ENCODE measurements at places on chromosomes 2 and 18. TPM values are rescaled to one million over a fixed set of nuclear protein-coding genes. Genes with fewer than 3 reads are reported as not detected.

DNA sequence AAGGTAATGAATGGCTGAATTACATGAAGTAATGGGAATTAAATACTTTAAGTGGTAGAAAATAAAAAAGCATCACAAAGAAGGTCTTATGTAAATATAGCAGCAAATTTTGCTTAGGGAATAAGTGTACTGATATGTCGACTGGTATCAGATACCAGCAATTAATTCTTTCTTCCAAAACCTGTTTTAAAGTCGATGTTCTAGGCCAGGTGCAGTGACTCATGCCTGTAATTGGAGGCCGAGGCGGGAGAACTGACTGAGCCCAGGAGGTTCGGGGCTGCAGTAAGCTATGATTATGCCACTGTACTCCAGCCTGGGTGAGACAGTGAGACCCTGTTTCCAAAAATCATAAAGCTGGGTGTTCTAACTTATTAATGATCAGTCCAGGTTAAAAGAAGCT lies 30.3 kb downstream of the SP3 start:
- peaks cover 17% of the 10 kb centered on the region for H3K4me1 ChIP-seq
- peaks cover 39% of the 10 kb centered on the region for H3K36me3 ChIP-seq
- H3K27me3 ChIP-seq, result no peaks in the 10 kb centered on the region
- H3K27ac ChIP-seq, result no peak overlapping the region
- DNase-seq, result no peak

DNA sequence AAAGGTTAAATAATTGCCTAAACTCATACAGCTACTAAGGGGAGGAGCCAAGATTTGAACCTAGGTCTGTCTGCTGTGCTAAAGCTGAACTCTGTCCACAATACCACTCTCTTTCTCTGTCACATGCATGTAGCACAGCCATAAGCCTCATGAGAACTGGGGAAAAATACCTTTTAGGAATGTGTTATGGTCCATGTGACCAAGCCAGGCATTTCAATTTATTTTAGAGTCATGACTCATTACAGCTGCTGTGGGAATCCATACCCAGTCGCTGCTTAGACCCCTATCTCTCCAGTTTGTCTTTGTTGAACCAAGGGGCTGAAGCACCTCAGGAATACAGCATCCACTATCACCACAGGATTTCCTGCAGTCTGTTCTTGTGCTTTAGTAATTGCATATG lies 200.0 kb upstream of the SIX3 start:
- H3K36me3 ChIP-seq, result peaks cover 3% of the 10 kb centered on the region
- DNase-seq, result no peak
- H3K27me3 ChIP-seq, result no peaks in the 10 kb centered on the region
- H3K4me1 ChIP-seq, result no peaks in the 10 kb centered on the region
- no peak overlapping the region for H3K4me3 ChIP-seq
- no peak overlapping the region for H3K27ac ChIP-seq

DNA sequence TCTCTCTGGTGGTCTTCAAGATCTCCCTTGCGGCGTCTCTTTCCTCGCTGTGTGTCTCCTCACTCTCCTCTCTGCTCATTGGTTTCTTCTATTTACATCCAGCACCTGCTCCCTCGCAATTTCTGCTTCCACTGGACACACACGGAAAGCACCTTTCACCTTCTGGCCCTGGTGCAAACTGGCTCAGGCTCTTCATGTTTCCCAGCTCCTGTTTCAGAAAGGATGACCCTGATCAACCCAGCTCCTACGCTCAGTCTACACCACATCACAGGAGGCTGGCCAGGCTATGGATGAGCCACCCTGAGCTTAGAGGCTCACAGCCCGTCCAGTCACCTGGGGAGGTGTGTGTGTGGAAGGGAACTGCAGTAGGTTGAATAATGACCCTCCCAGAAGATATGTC lies 72.7 kb downstream of the MCFD2 start:
- no peak for DNase-seq
- no peaks in the 10 kb centered on the region for H3K36me3 ChIP-seq
- no peak overlapping the region for H3K4me3 ChIP-seq

The SPOPL gene
- 15.1 TPM for total RNA-seq

GRCh38 chr2:127572841-127573240 lies 37.4 kb downstream of the MYO7B start:
- peaks cover 20% of the 10 kb centered on the region for H3K27me3 ChIP-seq
- no peaks in the 10 kb centered on the region for H3K36me3 ChIP-seq
- H3K4me3 ChIP-seq, result no peak overlapping the region
- no peak overlapping the region for H3K27ac ChIP-seq

The ADAM23 gene
- total RNA-seq, result 0.25 TPM

DNA sequence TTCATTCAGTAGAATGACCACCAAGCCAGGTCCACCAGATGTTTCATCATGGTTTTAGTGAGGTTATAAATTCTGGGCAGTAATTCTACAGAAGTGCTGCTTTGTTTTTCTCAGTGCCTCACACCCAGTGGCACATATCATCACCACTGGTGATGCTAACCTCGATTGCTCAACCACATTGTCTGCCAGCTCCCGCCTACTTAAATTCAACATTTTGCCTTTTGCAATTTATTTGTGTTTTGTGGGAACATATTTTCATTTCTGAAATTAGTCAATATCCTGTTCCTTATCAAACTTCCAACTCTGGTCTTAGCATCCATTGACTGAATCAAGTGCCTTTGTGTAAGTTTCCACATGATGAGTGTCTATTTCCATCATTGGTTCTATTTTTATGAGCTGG lies 62.3 kb upstream of the TMEM178A start:
- peaks cover 15% of the 10 kb centered on the region for H3K4me1 ChIP-seq
- no peaks in the 10 kb centered on the region for H3K36me3 ChIP-seq
- no peak overlapping the region for H3K4me3 ChIP-seq
- DNase-seq, result no peak

DNA sequence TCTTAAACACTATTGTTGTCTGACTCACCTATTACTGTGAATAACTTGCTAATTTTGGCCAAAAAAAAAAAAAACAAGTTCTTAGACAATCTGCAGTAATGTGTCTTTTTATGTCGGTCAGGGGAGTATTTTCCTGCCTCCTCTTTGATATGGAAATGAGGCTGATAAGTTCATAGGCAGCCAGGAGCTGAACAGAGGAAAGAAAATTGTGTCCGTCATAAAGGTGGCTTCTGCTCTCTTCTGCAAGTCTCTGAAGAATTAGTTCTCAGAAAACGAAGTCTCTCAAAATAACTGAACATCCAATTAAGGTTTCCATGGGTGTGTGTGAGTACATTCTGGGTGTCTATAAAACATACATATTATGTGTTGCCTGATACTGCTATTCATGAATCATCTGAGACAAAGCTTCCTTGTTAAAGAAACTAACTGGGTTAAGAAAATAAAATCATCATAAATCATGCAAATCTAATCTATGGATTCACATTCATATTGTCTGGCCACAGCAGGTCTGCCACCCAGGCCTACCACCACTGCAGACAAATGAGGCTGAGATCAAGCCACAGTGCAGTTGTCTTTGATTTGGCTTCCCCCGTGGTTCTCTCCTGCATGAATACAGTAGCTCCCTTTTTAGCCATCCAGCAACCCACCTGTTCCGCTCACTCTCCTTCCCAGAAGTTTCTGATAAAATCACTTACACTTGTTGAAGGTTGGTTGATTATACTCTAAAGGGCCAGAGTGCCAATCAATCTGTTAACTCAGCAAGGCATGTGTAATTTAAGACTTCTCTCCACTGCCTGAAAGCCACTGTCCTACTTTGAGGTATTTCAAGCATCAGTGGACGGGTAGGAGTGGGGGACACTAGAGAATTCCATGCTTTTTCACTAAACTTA lies 19.4 kb upstream of the SP5 start:
- H3K36me3 ChIP-seq, result no peaks in the 10 kb centered on the region
- no peak overlapping the region for H3K4me3 ChIP-seq
- no peaks in the 10 kb centered on the region for H3K4me1 ChIP-seq
- H3K27ac ChIP-seq, result no peak overlapping the region

The RASGRP3 gene
- total RNA-seq, result 2.5 TPM

DNA sequence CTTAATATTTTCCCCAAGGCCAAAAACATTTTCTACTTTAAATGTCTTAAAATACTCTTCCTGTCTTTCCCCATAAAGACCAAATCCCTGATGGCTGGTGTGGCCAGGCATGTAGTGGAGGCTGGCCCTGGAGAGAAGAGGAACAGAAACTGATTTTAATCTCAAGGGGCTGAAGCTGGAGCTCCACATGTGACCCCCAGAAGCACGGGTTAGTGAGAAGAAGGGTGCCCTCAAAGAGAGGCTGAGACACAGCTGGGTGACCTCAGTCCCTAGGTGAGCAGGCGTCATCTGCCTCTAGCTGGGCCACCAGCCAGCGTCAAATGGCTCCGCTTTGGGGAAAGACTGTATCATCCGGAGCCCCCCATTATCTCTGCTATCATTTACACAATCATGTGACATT lies 19.3 kb upstream of the TMEM18 start:
- no peak for DNase-seq
- H3K36me3 ChIP-seq, result no peaks in the 10 kb centered on the region
- H3K4me1 ChIP-seq, result peaks cover 6% of the 10 kb centered on the region
- no peak overlapping the region for H3K27ac ChIP-seq
- H3K4me3 ChIP-seq, result no peak overlapping the region
- peaks cover 15% of the 10 kb centered on the region for H3K27me3 ChIP-seq

DNA sequence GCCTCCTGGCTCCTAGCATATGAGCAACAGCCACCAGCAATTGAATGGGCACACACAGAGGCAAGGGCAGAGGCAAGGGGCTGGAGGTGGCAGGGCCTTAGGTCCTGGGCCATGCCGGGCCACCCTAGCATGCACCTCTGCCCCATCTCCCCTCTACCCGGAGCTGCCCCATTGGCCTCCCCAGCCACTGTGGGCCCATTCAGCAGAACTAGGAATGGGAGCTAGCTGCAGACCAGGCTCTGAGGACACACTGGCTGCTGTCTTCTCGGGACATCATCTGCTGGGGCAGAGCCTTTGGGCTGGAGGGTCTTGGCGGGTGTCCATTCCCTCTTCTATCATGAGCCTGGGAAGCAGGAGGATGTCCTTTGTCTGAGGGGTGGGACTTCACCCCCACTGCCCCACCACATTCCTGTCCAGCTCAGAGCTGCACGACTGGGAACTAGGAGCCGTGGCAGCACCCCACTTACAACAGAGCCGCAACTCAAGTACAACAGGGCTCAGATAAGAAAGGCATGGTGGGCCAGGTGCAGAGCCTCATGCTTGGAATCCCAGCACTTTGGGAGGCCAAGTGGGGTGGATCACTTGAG lies 800 bp downstream of the VIL1 start:
- no peaks in the 10 kb centered on the region for H3K27me3 ChIP-seq
- no peak overlapping the region for H3K27ac ChIP-seq
- no peak overlapping the region for H3K4me3 ChIP-seq
- DNase-seq, result no peak
- no peaks in the 10 kb centered on the region for H3K4me1 ChIP-seq

GRCh38 chr2:43715300-43716098 lies 39.3 kb upstream of the C1GALT1C1L start:
- H3K27ac ChIP-seq, result no peak overlapping the region
- peaks cover 6% of the 10 kb centered on the region for H3K36me3 ChIP-seq

- DNase-seq, result no peak
- no peak overlapping the region for H3K4me3 ChIP-seq
- H3K4me1 ChIP-seq, result peaks cover 13% of the 10 kb centered on the region
- H3K27ac ChIP-seq, result no peak overlapping the region
- H3K27me3 ChIP-seq, result no peaks in the 10 kb centered on the region
Measured at GRCh38 chr2:230700447-230700846, 12.2 kb upstream of the CAB39 start.

DNA sequence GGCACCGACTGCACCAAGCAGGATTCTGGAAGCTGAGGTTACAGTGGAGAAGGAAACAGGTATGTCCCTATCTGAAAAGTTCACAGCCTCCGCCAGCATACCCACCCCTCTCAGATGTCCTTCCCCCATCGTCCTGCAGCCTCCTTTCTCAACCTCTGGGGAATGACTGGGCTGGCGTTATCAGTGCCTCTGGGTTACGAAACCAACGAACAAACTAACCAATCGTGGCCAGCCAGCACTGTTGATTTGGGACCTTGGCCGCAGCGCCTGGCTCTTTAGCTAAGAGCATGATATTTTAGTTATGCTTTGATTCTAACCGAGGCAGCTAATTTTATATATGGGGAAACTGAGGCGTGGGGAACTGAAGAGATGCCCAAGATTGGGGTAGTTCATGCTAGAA lies 233.0 kb downstream of the TFCP2L1 start:
- H3K4me3 ChIP-seq, result no peak overlapping the region
- H3K27ac ChIP-seq, result no peak overlapping the region
- no peaks in the 10 kb centered on the region for H3K27me3 ChIP-seq

The GAD1 gene
- 41.4 TPM for total RNA-seq

The ALLC gene
- not detected for total RNA-seq

DNA sequence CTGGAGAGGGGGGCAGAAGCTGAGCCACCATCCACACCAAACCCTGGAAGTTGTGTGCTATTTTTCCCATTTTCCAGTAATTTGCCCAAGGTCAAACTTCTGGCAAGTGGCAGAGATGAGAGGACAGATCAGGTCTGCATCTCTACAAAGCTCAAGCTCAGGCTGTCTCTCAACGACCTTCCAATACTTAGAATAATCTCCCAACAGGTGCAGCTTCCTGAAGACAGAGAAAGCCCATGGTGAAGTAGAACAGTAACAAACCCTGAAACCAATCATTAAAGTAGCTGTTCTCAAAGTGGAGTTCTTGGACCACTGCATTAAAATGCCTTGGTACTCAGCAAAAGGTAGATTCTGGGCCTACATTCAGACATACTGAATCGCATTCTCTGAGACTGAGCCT lies 37.6 kb downstream of the TMEM131 start:
- no peak overlapping the region for H3K27ac ChIP-seq
- H3K27me3 ChIP-seq, result no peaks in the 10 kb centered on the region
- DNase-seq, result no peak
- H3K36me3 ChIP-seq, result peaks cover 15% of the 10 kb centered on the region
- H3K4me3 ChIP-seq, result no peak overlapping the region

DNA sequence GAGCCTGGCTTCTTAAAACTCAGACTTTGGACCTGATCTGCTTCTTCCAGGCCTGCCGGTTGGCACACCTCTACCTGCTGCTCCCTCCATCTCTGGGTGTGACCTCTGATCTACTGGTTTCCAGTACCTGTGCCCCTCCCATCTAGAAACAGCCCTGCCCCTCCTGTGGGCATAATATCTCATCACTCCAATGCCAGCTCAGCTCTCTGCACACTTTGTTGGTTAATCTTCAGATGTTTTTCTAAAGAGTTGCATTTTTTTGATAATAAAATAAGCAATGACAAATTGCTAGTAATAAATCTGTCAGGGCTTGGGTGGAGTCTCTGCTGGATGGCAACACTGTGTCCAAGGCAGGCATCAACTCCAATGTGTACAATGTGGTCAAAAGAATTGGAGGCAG lies 89.6 kb upstream of the PPP1CB start:
- no peak overlapping the region for H3K4me3 ChIP-seq
- DNase-seq, result no peak
- H3K27ac ChIP-seq, result no peak overlapping the region
- no peaks in the 10 kb centered on the region for H3K27me3 ChIP-seq

DNA sequence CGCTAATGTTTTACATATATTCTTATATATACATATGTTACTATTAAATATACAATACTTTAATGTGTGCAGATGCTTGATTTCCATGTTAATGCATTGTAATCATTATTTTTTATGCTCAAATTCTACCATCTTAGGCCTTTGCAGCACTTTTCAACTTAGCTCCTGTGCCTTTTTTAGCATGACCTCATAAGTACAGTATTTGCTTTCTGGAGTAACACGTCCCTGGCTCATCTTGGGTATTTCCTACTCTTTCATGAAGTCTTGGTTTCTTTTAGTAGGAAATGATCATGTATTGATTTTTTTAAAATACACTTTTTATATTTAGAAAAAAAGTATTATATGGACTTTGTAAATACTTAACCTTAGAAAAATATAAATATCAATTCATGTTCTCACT lies 36.5 kb downstream of the CAB39 start:
- no peak overlapping the region for H3K27ac ChIP-seq
- H3K27me3 ChIP-seq, result no peaks in the 10 kb centered on the region
- no peak for DNase-seq
- H3K4me1 ChIP-seq, result peaks cover 61% of the 10 kb centered on the region

Data from activated T-helper 2 cell treated with anti-CD3 and anti-CD28 coated beads, Interferon-gamma antibody, Interleukin-2, Interleukin-4, amounts not matched to agents 10 μg/mL and 5 μg/mL and 100 μg/mL, durations not matched to agents 14 hours and 24 hours and 36 hours (primary cell).